ENCODE measurements at places on chromosomes 6 and 20. TPM values are rescaled to one million over a fixed set of nuclear protein-coding genes. Genes with fewer than 3 reads are reported as not detected.

GRCh38 chr6:131173680-131174079 lies 38.4 kb downstream of the AKAP7 start:
- no peaks in the 10 kb centered on the region for H3K27me3 ChIP-seq
- no peaks in the 10 kb centered on the region for H3K4me1 ChIP-seq
- no peak overlapping the region for H3K4me3 ChIP-seq
- no peak overlapping the region for H3K27ac ChIP-seq

DNA sequence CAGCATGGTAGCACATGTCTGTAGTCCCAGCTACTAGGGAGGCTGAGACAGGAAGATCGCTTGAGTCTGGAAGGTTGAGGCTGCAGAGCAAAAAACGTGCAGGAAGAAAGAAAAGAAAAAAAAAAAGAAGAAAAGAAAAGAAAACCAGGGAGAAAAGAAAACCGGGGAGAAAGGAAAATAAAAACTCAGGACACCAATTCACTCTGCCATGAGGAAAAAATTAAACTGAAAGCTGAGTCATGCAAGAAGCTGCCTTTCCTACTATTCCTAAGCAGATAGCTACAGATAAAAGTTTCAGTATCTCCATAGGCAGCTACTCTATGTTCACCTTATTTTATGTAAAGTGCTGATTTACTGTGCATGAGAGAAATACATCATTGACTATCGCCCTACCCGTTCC lies 10.5 kb downstream of the PTGIS start:
- H3K4me3 ChIP-seq: peak overlapping the region; percentile 13
- H3K36me3 ChIP-seq: peaks cover 10% of the 10 kb centered on the region
- H3K4me1 ChIP-seq: peaks cover 7% of the 10 kb centered on the region
- DNase-seq: no peak

GPLD1 gene
- 0.40 TPM for total RNA-seq

GRCh38 chr6:69343851-69344250 lies 453.0 kb downstream of the LMBRD1 start:
- H3K27ac ChIP-seq: no peak overlapping the region
- H3K36me3 ChIP-seq: no peaks in the 10 kb centered on the region
- H3K27me3 ChIP-seq: no peaks in the 10 kb centered on the region
- H3K4me1 ChIP-seq: no peaks in the 10 kb centered on the region
- H3K4me3 ChIP-seq: no peak overlapping the region

GRCh38 chr6:132812255-132812732 lies 2.1 kb upstream of the RPS12 start:
- no peak for DNase-seq
- H3K27ac ChIP-seq: peak overlapping the region; percentile 87
- peaks cover 24% of the 10 kb centered on the region for H3K4me1 ChIP-seq
- H3K4me3 ChIP-seq: no peak overlapping the region

GRCh38 chr6:8084586-8084985 lies 17.8 kb downstream of the EEF1E1 start:
- peaks cover 39% of the 10 kb centered on the region for H3K36me3 ChIP-seq
- H3K27ac ChIP-seq: no peak overlapping the region
- no peak overlapping the region for H3K4me3 ChIP-seq
- DNase-seq: no peak

DNA sequence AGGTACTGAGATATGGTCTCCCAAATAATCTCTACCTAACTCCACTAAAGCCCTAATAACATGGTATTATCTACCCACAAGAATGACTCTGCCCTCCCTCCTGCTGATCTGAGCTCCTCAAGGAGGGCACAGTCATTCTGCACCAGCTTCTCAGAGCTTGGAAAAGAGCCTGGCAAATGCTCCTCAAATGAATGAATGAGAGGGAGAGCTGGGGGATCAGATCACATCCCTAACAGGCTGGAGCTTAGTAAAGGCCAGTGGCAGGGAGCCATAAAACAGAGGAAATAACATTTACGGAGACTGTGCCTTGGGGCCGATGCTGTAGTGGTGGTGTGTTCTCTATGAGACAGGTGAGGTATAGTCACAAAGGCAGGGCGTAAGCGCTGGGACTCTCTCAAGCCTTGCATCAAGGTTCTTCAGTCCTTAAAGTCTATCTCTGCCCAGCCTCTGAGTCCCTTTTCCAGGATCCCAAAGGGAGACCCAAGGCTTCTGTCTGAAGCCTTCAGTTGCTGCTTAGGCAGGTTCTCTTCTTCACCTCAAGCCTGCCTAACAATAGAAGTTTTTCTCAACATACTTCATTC lies 7.2 kb upstream of the NNAT start:
- no peak for DNase-seq
- H3K27me3 ChIP-seq: no peaks in the 10 kb centered on the region
- H3K4me1 ChIP-seq: peaks cover 20% of the 10 kb centered on the region
- no peak overlapping the region for H3K27ac ChIP-seq
- peaks cover 76% of the 10 kb centered on the region for H3K36me3 ChIP-seq

DNA sequence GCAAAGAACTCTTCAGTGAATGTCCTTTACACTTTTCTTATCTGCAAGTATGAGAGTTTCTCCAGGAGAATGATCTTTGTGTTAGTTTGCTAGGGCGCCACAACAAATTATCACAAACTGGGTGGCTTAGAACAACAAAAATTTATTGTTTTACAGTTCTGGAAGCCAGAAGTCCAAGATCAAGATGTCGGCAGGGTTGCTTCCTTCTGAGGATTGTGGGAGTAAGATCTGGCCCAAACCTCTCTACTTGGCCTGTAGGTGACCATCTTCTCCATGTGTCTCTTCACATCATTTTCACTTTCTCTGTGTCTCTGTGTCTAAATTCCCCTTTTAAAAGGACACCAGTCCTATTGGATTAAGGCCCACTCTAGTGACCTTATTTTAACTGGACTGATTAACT lies 103.0 kb downstream of the ADTRP start:
- no peaks in the 10 kb centered on the region for H3K36me3 ChIP-seq
- H3K27ac ChIP-seq: no peak overlapping the region
- H3K4me3 ChIP-seq: no peak overlapping the region

- H3K4me1 ChIP-seq: peaks cover 27% of the 10 kb centered on the region
- H3K4me3 ChIP-seq: peak overlapping the region; percentile 65
- no peak for DNase-seq
- no peaks in the 10 kb centered on the region for H3K36me3 ChIP-seq
- H3K27ac ChIP-seq: peak overlapping the region; percentile 91
These were observed 1.3 kb upstream of the TAF4 start for GRCh38 chr20:62066983-62067433.

GRCh38 chr6:1595271-1596087 lies 14.2 kb upstream of the FOXC1 start:
- no peak overlapping the region for H3K27ac ChIP-seq
- DNase-seq: no peak
- no peaks in the 10 kb centered on the region for H3K4me1 ChIP-seq

SLC26A8 gene
- 0.08 TPM for total RNA-seq

- no peak overlapping the region for H3K4me3 ChIP-seq
- no peaks in the 10 kb centered on the region for H3K36me3 ChIP-seq
- H3K27ac ChIP-seq: no peak overlapping the region
- DNase-seq: no peak
- H3K27me3 ChIP-seq: no peaks in the 10 kb centered on the region
These were observed 44.6 kb downstream of the ALDH5A1 start for GRCh38 chr6:24539416-24539815.

TBC1D20 gene
- 19.0 TPM for total RNA-seq

NFYA gene
- 8.7 TPM for total RNA-seq

DNA sequence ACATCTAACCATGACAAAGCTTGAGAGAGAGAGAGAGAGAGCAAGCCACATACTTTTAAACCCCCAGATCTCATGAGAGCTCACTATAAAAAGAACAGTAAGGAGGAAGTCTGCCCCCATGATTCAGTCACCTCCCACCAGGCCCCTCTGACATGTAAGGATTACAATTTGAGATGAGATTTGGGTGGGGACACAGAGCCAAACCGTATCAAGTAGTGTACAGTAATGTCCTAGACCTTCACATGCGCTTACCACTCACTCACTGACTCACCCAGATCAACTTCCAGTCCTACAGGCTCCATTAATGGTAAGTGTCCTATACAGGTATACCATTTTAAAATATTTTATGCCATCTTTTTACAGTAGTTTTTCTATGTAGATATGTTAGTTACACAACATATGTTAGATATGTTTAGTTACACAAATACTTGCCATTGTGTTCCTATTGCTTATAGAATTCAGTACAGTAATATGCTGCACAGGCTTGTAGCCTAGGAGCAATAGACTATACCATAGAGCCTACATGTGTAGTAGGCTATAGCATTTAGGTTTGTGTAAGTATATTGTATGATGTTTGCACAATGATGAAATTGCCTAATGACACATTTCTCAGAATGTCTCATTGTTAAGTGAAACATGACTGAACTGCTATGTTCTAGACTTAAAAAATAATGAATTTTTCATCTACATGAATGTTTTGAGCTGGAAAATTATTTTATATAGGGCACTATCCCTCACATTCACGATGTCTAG lies 11.7 kb downstream of the TSPYL1 start:
- no peak overlapping the region for H3K27ac ChIP-seq
- no peak for DNase-seq
- peaks cover 3% of the 10 kb centered on the region for H3K36me3 ChIP-seq
- H3K27me3 ChIP-seq: no peaks in the 10 kb centered on the region

- no peaks in the 10 kb centered on the region for H3K36me3 ChIP-seq
- no peaks in the 10 kb centered on the region for H3K27me3 ChIP-seq
- H3K4me3 ChIP-seq: no peak overlapping the region
- peaks cover 51% of the 10 kb centered on the region for H3K4me1 ChIP-seq
- peak; percentile 50 for DNase-seq
These were observed 20.2 kb downstream of the GFOD1 start for GRCh38 chr6:13467216-13467600.

DNA sequence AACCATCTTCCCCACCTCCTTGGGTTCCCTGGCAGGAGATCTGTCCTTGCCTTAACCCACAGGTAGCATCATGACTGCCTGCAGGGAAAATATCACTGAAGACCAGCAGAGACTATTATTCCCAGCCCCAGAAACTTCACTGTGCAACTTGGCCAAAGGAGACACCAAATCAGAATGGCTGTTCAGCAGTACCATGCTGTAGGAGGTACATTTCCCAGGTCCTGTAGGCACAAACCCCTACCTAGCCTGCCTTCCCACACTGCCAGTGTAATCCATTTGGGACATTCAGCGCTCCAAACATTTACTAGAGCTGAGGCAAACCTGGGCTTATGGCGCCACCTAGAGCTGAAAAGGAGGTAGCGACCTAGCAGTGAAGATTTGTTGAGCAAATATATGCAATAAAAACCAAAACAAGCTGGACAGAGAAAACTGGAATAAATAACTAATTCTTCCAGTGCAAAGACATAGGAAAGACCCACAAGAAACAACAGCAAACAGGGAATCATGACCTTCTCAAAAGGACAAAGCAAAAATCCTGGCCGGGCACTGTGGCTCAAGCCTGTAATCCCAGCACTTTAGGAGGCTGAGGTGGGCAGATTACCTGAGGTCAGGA lies 60.3 kb downstream of the VTA1 start:
- H3K4me1 ChIP-seq: no peaks in the 10 kb centered on the region
- H3K27me3 ChIP-seq: no peaks in the 10 kb centered on the region
- H3K36me3 ChIP-seq: no peaks in the 10 kb centered on the region
- no peak overlapping the region for H3K27ac ChIP-seq

DNA sequence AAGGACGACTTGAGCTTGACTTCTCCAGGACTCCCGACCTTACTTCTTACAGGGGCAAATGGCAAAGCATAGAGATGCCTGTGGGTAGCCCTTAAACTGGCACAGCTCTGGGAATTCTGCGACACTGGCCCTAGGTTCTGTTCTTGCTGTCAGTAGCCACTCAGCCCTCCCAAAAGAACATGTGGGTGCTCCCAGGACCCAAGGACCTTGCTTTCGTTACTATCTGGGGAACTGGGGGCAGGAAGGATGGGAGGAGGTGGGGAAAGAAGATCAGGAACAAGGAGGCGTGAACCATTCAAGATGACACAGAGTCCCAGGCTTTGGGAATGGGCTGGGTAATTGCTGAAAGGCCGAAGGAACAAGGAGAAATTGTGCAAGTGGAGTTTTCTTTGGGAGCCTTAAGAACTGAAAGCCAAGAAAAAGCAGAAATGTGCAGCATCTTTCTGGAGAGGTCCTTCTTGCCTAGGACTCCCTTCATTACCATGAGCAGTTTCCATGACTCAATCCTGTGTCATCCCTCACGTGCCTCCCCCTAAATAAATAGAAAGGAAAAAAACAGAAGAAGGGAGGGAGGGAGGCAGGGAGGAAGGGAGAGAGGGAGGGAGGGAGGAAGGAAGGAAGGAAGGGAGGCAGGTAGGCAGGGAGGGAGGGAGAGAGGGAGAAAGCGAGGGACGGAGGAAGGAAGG lies 284.6 kb upstream of the FOXQ1 start:
- no peak overlapping the region for H3K4me3 ChIP-seq
- H3K27me3 ChIP-seq: no peaks in the 10 kb centered on the region
- H3K4me1 ChIP-seq: no peaks in the 10 kb centered on the region

DNA sequence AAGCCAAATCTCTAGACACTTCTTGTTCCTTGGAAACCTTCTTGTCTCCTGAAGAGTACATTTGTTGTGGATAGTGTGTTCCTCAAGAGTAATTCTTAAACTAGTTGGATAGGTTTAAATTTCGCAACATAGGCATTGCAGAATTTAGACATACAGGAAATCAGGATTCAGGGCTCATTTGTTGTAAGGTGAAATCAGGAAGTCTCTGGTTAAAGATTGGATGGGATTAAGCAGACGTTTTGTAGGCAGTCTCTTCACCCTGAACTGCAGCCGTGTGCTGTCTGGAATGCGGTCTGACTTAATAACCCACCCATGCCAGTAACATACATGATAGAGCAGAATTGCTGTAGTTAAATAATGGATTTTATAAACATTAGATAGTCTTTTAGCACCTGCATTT lies 21.7 kb downstream of the HIVEP1 start:
- DNase-seq: no peak
- H3K27ac ChIP-seq: no peak overlapping the region
- H3K27me3 ChIP-seq: no peaks in the 10 kb centered on the region
- H3K4me1 ChIP-seq: peaks cover 22% of the 10 kb centered on the region
- H3K36me3 ChIP-seq: no peaks in the 10 kb centered on the region

DNA sequence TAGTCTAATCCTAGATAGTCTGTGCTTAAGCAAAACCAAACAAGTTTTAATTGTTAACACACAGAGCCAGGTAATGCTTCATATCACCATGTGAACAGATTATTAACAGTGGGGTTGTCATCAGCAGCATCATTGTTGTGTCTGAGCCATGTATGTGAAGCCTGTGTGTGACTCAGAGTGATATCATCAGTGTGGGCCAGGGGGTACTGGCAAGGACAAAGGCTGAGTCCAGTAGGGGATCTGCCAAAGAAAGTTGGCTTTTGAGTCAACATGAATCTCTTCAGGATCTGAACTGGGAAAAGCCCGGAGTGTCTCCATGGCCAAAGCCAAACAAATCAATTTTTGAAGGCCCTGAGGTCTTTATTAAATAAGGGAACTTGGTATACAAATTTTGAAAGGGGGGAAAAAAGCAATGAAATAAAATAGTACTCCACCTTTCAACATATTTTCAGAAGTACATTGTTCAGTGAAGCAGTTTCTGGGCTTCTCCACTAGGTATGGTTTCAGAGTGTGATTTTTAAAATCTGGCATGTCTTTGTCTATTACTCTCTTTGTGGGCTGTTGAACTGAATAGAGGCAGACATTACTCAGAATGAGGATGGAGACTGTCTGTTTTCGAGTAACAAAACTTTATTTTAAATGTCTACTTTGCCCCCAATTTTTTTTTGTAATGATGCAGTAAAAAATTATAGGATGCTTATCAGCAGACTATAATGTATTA lies 444.2 kb upstream of the JAG1 start:
- no peaks in the 10 kb centered on the region for H3K36me3 ChIP-seq
- H3K4me3 ChIP-seq: no peak overlapping the region

FOXP4 gene
- total RNA-seq: 16.8 TPM
